Activated gamma-delta T cell (primary cell): ENCODE measurements at places on chromosomes 5 and 9.

DNA sequence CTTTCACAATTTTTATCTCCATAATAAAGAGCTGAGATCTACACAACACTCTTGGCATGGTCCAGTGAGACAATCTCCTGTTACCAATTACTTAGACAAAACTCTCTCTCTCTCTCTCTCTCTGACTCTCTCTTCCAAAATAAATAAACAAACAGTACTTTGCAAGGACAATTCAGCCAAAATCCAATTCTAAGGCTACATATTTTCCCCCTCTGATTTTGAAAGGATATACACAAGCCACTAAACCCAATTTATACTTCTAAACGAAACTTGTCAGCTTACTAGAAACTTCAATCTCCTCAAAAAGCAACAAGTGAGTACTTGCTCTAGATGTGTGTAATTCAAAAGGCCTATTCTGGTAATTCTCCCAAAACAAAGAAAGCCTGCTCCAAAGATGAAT is 26.3 kb upstream of the TNPO1 start:
- DNase-seq, result no peak

DNA sequence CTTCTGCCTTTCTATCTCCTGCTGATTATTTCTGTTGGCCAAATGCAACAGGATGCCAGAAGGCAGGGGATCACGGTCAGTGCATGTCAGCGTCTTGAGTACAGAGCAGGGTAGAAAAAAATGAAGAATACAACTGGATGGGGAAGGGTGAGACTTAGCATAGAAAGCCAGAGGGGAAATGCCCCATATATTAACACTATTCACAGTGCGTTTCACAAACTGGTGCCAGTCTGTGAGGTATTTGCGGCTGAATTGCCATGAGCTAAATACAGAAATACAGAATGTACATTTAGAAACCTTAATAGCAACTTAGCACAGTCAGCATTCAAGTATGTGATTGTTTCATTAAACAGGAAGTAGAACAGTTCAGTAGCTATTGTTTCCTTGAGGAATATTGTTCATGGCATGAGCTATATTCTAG is 31.0 kb upstream of the SLC1A3 start:
- DNase-seq, result no peak

- no peak for DNase-seq
These were observed 47.3 kb downstream of the MED27 start for GRCh38 chr9:132032238-132032950.

GRCh38 chr5:1227667-1228066 is 2.5 kb downstream of the SLC6A18 start:
- DNase-seq, result no peak

DNA sequence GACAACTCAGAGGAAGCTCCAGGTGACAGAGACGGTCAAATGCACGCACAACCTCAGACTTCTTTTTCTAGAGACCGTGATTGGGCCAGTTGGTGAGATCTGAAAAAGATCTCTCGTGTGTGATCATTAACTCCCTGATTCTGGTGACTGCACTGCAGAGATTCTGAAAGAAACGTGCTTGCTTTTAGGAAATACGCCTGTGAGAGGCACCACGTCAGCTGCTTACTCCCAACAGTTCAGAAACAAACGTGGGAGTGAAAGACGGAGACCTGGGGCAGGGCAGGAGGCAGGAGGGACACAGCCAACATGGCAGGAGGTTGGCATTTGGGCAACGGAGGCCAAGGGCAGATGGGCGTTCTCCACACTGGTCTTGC is 15.9 kb downstream of the SLC12A7 start:
- DNase-seq, result no peak

GRCh38 chr9:135530146-135530545 is 8.9 kb downstream of the LCN1 start:
- no peak for DNase-seq

- DNase-seq, result no peak
These were observed 31.7 kb upstream of the ARAP3 start for GRCh38 chr5:141713616-141714309.

DNA sequence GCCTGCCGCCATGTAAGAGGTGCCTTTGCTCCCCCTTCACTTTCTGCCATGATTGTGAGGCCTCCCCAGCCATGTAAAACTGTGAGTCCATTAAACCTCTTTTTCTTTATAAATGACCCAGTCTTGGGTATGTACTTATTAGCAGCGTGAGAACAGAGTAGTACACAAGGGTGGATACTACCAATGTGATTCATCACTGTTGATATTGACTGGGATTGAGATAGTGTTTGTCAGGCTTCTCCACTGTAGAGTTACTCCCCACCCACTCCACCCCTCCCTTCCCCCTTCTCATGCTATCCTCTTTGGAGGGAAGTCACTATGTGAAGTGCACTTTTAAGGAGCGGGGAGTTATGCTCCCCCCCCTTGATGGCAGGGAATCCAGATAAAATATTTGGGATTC is 11.4 kb upstream of the CRHBP start:
- DNase-seq, result no peak

DNA sequence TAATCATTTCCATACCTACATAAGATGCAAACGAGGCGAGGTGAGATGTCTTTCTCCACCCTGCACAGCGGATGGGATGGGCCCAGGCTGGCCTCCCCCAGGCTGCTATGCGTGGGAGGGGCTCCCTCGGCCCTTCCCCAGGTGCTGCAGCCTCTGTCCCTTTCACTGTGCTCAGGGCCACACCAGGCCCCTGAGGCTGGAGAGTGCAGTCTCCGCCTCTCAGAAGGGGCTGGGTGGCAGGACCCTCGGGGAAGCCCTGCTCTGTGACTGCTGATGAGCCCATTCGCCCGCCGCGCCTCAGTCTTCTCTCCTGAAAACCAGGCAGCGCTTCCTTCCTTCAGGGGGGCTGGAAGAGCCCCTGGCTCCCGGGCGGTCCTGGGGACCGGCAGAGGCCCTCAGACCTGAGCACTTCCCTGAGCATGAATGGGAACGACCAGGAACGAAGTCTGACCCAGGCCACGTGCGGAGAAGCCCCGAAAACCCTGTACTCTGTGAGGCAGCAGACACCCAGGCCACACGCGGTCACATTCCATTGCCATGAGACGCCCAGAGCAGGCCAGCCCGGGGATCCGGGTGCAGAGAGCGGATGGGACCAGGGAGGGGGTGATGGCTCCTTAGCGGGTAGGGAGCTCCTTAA is 21.9 kb upstream of the NOTCH1 start:
- DNase-seq, result no peak

- no peak for DNase-seq
These were observed 154.2 kb upstream of the DAB2 start for GRCh38 chr5:39578887-39579497.

GRCh38 chr5:108607421-108607820 is 140.3 kb upstream of the FER start:
- DNase-seq, result no peak

DNA sequence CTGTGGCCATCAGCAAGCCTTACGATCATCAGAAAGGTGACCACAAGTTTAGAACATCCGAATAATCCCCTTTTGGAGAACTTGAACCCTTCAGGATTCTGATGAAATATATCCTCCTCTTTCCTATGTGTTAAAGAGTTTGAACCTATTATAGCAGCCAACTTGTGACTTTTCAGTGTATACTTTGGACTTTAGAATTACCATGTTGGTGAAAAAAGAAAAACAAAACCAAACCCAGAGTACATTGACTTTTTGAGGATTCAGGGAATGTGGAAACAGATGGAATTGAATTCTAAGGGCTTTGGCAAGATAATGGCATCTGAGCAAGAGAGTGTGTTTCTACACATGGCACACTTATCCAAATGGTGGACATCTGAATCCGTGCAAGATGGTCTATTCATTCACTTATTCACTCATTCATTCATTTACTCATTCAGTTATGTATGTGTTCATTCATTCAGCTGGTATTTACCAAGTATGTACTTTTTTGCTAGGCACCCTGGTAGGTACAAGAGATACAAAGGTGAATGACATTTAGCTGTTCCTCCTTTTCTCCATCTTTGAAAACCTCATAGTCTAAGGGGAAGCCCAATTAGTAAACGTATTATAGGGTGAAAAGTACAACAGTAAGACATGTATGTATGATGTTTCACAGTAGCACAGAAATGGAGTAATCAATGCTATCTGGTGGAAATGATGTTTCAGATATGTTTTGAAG is 91.8 kb downstream of the PRDM6 start:
- DNase-seq, result no peak

DNA sequence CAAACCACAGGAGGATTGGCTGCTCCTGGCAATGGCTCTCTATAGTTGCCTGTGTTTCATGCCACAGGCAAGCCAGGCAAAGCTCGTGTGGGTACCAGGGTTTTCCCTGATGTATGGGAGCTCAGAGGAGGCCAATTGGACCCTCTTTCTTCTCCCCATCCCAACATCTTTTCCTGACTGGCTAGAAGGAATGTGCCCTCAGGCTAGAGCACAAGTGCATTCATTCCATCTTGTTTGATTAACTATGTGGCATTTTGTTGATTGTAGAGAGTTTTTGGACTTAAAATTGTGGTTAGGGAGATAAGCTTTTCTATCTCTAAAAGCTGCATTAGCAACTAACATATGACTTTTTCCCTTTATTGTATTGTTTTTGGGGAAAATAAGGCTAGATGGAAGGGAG is 561.3 kb downstream of the PSAT1 start:
- no peak for DNase-seq

GRCh38 chr5:93582167-93582462 is 907 bp upstream of the NR2F1 start:
- DNase-seq, result no peak

- DNase-seq, result no peak
These were observed 29.0 kb downstream of the PSMB7 start for GRCh38 chr9:124386201-124386600.

- DNase-seq, result no peak
These were observed 1.4 kb upstream of the GLIS3 start for GRCh38 chr9:4301296-4301695.

- DNase-seq, result no peak
These were observed 37.8 kb downstream of the EXOSC2 start for GRCh38 chr9:130731355-130731754.

- no peak for DNase-seq
These were observed 165.2 kb downstream of the PDE4D start for GRCh38 chr5:59728356-59728755.

- DNase-seq, result no peak
These were observed 939.7 kb downstream of the NR2F1-AS1 start for GRCh38 chr5:92641031-92641962.

GRCh38 chr9:110298043-110298605 is 39.5 kb downstream of the TXNDC8 start:
- DNase-seq, result no peak

- DNase-seq, result no peak
These were observed 30.2 kb upstream of the SLCO6A1 start for GRCh38 chr5:102529031-102529430.

GRCh38 chr9:91799113-91799744 is 150.8 kb downstream of the ROR2 start:
- DNase-seq, result no peak

DNA sequence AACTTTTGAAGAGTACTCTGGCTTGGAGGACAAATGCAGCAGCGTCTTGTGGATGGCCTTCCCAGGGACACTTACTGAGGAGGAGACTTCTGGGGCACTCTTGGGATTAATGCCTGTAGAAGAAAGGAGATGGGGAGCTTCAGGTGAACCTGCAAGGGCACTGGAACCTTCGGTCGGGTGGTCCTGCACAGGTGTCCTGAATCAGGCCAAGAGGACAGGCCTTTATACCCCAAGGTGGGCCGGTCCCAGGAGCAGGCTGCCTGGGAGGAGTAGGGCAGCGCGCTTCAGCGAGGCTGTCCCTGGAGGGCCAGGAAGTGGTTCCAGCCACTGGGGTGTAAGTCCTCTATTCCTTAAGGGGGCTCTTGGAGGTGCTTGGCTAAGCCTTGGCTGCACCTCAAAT is 27.9 kb downstream of the GADD45G start:
- no peak for DNase-seq

DNA sequence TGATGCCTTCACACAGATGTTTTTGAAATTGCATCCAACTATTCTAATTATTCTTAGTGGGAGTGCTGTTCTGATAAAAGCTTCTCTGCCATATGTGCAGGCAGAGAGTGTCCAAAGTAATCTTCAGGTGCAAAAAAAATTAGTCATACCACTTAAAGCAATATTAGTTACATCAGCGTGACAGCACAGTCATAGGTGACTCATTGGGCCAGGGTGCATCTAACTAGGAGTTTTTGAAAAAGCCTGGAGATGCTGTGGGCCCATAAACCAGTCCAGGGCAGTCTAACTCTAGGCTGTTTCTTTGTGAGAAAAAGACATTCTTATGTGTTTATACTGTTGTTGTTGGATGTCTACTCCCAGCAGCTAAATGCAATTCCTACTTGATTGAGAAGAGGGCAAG is 33.0 kb upstream of the C6 start:
- DNase-seq, result no peak

- DNase-seq, result no peak
These were observed 2126.3 kb upstream of the ACO1 start for GRCh38 chr9:30258094-30258493.

DNA sequence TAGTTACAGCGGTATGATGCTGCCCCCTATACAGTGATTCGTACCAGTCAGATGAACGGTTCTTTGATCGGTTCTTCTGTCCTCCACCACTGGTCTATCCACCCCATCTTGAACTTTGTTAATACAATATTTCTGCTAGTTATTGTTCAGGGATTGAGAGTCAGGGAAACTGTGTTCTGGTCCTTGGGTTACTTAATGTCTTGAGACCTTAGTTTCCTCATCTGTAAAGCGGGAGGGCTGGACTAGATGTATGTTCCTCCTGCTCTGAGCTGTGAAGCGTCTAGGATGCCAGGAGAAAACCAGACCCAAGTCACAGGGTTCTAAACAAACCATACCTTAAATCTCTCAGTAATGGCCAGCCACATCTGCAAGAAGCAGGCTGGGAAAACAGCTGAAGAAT is 1.4 kb upstream of the PIP5K1B start:
- no peak for DNase-seq

GRCh38 chr5:125979636-125980035 is 443.6 kb upstream of the GRAMD2B start:
- DNase-seq, result no peak

DNA sequence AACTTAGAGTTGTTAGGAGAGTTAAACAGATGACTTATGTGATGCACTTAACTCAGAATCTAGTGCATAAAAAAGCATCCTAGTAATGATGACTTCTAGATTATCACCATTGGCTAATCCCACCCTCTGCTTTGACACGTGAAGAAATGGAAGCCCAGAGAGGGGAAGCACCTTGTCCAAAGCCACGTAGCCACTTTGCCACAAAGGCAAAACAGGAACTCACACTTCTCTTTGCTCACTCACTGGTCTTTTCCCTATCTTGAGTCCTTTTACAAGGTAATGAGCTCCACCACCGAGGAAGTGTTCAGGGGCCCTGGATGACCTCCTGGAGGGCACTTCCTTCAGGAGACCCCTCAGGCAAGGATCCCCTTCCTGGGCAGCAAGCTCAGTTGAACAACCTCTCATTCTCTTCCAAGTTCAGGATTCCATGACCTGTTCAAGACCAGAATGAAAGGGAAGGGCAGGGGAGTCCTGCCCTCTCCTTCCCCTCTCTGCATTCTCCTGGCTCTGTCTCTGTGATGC is 89.7 kb downstream of the HRH2 start:
- no peak for DNase-seq

GRCh38 chr9:26513730-26514129 is 378.9 kb downstream of the CAAP1 start:
- no peak for DNase-seq
